Activated T-helper 9 cell treated with anti-CD3 and anti-CD28 coated beads, Interleukin-2, amount 50 U/mL, for 16 hours (primary cell): ENCODE measurements at places on chromosomes 1 and 21.

GRCh38 chr1:19081218-19081893, 124.9 kb upstream of the IFFO2 start:
- DNase-seq: no peak

GRCh38 chr1:93440272-93440671, 7.6 kb upstream of the FNBP1L start:
- no peak for DNase-seq

DNA sequence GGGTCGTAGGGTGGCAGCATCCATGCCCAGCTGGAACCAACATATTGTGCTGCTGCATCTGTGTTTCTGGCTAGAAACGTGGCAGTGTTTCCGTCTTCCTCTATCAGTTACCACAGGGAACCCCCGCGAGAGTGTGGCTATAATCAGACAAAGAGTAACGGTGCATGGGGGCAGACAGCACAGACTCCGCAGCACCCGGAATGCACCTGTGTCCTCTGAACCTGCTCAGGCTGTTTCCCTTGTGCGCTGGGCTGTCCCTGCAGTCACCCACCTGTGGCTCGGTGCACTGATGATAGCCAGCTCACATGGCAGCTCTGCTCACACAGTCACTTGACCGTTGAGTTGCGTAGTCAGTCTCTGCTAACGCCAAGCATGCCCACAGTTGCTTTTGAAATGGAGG, 11.4 kb upstream of the PCBP3 start:
- no peak for DNase-seq

GRCh38 chr1:232722626-232723025, 82.6 kb upstream of the MAP10 start:
- DNase-seq: no peak

- DNase-seq: no peak
Observed at GRCh38 chr21:33783187-33783979, 132.2 kb downstream of the ATP5PO start.

DNA sequence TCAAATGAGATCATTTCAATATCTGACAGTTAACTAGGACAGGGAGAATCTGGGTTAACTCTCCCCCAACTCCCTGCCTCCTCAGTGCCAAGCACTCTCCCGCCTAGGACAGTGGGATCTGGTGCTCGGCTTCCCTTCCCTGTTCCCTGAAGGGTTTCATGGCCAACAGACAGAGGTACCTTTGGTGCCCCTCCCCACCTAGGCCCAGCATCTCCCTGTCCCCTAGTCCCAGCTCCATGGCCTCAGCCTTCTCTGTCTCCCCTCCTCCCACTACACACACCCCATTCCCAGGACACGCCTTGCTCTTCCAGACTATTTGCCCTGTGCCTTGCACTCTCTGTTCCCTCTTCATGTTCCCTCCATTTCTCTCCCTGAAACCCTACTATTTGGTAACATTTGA, 77.1 kb downstream of the CD247 start:
- no peak for DNase-seq

DNA sequence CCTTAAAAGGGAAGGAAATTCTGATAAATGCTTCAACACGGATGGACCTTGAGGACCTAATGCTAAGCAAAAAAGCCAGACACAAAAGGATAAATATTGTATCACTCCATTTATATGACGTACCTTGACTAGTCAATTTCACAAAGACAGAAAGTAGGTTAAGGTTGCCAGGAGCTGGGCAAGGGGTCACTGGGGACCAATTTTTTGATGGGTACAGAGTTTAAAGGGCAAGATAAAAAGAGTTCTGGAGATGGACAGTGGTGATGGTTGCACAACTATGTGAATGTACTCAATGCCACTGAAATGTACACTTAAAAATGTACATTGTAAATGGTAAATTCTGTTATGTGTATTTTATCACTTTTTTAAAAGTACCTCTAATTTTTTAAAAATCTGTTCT, 32.1 kb upstream of the SLAMF9 start:
- no peak for DNase-seq

GRCh38 chr1:151519667-151520066, 8.5 kb downstream of the CGN start:
- no peak for DNase-seq

- DNase-seq: no peak
Observed at GRCh38 chr1:31878058-31878457, 60.1 kb downstream of the PTP4A2 start.

GRCh38 chr1:89735479-89735878, 85.4 kb upstream of the LRRC8D start:
- no peak for DNase-seq

DNA sequence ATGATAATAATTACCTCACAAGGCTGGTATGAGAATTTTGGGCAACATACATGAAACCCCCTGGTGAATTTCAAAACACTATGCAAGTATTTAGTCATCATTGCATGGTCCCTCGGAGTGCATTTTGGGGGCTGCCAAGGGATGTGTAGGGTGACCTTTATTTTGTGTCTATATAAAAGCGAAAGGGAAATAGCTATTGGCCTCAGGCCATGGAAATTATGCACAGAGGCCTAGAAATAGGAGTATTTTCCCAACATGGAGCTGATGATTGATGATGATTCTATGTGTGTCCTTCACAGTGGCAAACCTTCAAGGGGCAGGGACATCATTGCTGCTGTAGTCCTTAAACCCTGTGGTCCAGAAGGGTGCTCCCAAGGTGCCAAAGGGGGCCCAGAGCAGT, 265.5 kb downstream of the ST6GALNAC3 start:
- no peak for DNase-seq

- no peak for DNase-seq
Observed at GRCh38 chr1:50967416-50968157, 2.5 kb upstream of the CDKN2C start.

- DNase-seq: peak; percentile 10
Observed at GRCh38 chr1:40861224-40862003, 749 bp downstream of the CITED4 start.

DNA sequence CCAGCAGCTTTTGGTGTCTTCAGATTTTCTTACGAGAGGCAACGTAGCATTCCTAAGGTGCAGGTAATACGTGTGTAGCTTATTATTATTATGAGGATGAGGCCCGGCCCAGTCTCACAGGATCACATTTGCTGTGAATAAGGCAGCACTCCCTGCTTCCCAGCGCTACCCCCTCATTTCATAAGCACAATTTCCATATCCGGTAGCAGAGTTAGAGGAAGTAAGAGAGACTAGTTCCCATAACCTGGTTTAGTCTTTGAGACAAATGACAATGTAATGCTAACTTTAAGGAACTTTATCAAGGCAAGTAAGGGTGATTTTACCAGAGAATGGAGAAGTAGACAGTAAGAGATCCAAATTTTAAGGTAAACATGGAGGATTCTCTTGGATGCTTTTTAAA, 14.6 kb upstream of the LMO4 start:
- no peak for DNase-seq

DNA sequence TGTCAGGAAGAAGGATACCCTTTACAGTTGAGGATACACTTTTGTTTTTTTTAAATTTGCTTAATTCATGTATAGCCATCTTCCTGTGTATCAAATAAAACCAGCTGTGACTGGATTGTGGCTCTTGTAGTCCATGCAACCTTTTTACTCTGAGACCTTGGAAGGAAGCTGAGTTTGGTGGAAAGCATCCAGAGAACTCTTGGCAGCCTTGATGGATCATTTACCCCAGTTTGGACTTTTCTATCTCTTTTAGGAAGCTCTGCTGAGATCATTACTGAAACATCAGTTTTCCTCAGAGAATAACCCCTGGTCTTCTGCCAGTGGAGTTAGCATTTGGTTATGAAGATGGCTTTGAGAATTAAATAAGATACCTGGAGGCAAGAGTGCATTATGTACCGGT, 21.2 kb upstream of the APOBEC4 start:
- DNase-seq: no peak

DNA sequence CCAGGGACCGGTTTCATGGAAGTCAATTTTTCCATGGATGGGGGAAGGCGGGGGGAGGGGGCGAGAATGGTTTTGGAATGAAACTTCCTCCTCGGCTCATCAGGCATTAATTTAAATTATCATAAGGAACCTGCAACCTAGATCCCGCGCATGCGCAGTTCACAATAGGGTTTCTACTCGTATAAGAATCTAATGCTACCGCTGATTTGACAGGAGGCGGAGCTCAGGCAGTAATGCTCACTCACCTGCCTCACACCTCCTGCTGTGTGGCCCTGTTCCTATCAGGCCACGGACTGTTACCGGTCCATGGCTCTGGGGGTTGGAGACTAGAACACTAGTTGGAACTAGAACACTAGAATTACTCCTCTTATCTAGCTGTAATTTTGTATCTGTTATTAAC, 38.0 kb downstream of the PRRX1 start:
- no peak for DNase-seq

DNA sequence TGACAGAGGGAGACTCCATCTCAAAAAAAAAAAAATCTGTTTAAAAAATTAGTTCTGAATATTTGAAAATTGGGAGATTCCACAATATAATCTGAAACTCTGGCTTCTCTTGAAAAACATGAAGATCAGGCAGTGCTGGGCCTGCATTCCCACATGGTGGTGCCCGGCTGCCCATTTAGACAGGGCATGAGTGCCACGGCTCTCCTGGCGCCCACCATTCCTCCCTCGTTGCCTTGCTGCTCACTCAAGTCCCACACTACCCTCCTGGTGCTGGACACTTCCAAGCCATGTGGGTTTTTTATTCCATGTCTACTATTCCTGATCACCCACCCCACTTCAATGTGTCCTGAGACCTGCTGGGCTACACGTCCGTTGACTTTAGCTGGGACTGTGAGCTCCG, 10.8 kb upstream of the MYOM3 start:
- DNase-seq: no peak

DNA sequence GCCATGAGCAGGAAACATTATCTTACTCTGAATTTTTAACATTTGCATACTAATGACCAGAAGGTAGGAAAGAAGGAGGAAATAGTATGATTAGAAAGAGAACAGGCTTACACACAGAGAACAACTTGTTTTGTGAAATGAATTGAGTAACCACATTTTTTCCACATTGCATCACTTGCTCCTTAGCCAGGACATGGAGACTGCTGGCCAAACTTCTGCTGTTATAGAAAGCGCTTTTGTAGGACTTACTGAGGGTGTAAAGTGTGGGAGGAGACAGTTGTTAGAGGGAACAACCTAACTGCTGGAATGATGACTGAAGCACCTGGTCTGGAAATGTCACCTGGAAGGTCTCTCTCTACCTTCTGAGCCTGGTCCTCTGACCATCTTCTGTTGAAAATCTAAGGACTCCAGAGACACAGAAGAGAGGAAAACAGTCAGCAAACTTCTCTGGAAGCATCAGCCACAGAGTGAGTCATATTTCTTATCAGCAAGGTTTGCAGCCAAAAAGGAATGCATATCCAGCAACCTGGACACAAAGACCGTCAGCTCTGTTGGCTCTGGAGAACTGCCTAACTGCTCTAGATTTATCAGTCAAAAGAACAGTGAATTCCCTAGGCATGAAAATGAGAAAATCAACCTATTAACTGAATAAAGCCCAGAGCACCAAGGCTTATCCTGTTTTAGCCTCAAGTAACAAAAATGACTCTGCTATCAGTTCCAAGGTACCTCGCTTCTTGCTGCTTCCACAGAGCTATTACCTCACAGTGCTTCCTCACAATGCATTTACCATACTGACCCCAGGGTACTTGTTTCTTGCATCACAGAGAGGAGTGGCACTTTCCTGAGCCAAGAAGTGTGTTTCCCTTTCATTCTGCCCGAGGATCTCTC, 88.0 kb upstream of the SLFNL1 start:
- no peak for DNase-seq

DNA sequence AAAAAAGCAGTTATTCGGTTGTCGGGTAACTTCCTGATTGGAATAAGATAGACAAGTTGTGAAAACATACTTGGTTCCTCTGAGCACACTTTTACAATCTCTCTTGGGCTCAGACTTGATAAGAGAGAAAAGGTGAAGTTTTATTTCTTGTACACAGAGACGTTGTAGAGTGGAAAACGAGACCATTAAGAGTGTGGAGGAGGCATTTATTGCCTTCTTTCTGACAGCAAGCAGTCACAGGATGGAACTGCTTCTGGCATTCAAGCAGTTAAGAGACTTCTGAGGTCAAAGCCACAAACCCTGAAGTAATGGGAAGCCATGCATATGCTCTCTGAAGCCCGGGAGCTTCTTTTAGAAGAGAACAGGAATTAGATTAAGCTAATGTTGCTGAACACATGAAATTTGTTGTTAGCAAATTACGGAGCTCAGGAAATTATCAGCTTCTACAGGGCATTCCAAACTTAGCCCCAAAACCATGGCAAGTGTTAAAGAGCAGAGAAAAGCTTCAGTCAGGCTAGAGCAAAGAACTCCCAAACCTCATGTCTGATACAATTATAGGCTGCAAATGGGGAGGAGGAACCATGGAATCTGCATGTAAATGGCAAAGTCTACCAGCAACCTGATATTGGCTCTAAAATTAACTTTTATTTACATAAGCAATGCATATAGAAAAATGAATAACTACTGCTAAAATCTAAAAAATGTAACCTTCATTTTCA, 26.0 kb downstream of the S1PR1 start:
- no peak for DNase-seq

DNA sequence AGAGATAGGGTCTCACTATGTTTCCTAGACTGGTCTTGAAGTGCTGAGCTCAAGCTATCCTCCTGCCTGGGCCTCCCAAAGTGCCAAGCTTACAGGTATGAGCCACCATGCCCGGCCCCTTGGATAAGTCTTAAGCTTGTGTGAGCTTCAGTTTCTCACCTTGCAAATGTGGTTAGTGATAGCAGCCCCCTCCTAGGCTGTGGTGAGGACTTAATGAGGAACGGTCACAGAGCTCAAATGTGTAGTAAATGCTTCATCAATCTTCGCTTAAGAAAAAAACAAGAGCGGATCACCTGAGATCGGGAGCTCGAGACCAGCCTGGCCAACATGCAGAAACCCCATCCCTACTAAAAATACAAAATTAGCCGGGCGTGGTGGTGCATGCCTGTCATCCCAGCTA, 3.0 kb downstream of the CNR2 start:
- no peak for DNase-seq

- DNase-seq: no peak
Observed at GRCh38 chr21:46562472-46562871, 42.4 kb downstream of the S100B start.

GRCh38 chr1:38991638-38992411, 749 bp downstream of the AKIRIN1 start:
- peak; percentile 2 for DNase-seq
